Right renal cortex interstitium (tissue), 3 donors: ENCODE measurements at places on chromosomes 5 and 9. TPM values are rescaled to one million over a fixed set of nuclear protein-coding genes. Genes with fewer than 3 reads are reported as not detected.

Gene ZFP2
- 8.5 TPM for polyA plus RNA-seq

Gene TAF11L10
- polyA plus RNA-seq, result not detected

Gene GFI1B
- 0.92 TPM for polyA plus RNA-seq

Gene C9orf153
- polyA plus RNA-seq, result not detected

Gene JAK2
- polyA plus RNA-seq, result 15.5 TPM

Gene GNA14
- 16.7 TPM for polyA plus RNA-seq

Gene EIF4E1B
- not detected for polyA plus RNA-seq

Gene HTR1A
- not detected for polyA plus RNA-seq
